SIG-M5 (cell line): ENCODE measurements at places on chromosomes 3 and 15.

DNA sequence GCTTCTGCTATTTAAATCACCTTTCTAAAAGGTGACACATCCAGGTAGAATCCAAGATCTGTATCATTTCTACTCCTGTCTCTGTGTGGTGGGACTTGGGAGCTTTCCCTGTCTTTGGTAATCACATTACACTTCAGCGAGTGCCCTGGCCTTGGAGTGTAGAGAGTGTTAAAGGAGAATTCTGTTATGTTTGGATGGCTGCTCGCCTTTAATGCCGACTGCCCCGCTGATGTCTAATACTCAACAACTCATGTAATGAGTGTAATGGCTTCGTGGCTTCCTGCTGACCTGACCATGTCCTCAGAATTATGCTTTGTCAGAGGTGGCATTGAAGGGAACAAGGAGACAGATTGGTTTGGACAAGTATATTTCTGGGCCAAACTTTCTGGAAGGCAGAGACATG is 66.3 kb upstream of the LRTM1 start:
- DNase-seq, result no peak

DNA sequence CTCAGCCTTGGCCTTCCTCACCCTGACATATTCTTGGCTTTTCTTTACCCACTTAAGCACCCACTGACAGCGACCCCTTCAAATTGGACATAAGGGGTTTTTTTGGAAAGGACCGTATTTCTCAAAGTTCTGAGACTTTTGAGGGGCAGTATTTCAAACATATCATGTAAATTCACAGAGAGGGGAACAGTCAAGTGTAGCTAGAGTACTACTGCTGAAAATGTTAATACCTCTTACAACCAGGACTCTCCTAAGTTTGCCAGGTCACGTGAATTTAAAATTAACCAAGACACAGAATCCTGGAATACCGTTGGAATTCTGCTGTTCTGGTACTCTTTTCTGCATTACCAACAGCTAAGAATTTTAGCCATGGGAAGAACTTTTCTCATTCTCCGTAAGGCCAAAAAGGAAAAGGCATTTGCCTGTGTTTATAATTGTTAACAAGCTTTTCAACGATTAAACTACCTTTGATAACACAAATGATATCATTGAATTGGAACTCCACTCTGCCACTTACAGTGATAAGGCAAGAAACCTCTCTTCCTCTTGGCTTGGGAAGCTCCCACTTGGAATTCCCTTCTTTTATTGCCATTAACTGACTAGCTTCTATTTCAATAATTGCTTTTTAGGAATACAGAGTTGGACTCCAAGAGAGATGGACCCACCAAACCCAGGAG is 597 bp upstream of the GBE1 start:
- DNase-seq, result no peak

- DNase-seq, result no peak
These were observed 19.4 kb downstream of the IFT57 start for GRCh38 chr3:108202834-108203233.

DNA sequence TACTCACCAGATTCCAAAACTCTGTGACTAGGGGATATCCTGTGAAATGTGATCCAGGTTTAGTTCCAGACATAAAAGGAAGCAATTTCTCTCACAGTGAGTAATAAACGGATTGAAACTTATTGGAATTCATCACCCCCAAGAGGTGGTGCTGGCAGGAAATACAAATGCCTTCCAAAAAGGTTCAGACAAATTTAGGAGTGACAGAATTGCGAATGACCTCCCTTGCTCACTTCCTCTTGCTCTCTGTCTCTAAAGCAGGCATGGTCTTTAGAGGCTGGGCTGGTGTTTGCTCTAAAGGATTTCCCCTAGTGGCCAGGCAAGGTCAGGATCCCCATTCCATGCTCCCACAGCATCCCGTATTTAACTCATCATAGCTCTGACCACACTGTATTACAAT is 449.4 kb upstream of the PPP2R3A start:
- DNase-seq, result no peak

GRCh38 chr3:61134532-61134931 is 116.7 kb downstream of the FHIT start:
- DNase-seq, result no peak
